ENCODE measurements at places on chromosomes 3 and 15. TPM values are rescaled to one million over a fixed set of nuclear protein-coding genes. Genes with fewer than 3 reads are reported as not detected.

DNA sequence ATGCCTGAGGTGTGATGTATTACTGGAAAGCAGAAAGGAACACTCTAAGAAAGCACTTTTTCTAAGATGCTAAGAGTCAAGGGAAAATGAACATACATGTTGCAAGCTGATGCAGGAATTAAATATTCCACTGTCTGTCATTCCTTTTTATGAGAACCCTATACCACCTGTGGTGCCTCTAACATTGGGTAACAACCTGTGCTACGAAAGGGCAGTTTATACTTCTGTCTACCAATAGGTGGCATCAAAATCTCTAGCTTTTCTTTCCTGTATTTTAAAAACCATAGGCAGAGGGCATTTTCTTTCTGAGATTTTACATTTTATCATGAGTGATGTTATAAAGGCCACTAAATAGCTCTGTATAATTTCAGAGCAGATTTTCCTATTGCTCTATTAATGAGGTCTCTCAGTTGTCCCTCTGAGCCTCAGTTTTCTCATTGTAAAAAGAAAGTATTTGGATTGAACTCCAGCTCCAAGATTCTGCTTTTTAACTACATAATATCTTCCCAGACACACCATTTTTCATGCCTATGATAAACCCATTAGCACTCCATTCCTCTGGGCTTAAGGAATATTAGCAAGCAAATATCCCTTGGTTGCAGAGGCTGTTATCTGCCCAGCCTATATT lies 3.5 kb upstream of the CPNE4 start:
- DNase-seq, result peak; percentile 43

DNA sequence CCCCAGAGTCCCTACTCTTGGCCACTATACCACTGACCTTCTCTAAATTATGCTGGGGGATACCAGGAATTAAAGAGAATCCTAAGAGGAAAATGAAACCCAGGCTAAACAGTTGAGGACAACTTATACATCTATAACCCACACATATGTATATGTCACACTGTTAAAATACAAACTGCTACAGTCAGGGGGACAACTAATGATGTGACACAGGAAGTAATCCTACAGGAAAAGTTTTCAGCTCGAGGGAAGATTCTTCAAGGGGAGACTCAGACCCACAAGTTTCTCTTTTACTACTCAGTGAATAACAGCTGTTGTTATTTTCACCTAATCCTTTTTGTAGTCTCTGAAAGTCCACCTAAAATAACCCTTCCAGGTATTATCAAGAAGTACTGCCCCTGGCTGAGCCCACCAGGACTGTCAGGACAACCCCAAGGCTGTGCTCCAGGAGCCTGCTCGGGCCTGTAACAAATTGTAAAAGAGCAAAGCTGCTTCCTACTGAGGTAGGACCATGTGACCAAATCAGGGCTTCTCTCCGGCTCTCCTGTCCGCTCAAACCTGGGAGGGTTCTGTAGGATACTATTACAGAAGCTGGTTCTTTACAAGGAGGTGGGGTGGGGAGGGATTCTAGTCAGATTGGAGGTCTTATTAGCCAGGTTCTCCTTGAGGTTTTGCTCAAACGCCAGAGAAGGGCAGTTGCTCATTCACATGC lies 91.6 kb downstream of the SRGAP3 start:
- DNase-seq, result no peak

DNA sequence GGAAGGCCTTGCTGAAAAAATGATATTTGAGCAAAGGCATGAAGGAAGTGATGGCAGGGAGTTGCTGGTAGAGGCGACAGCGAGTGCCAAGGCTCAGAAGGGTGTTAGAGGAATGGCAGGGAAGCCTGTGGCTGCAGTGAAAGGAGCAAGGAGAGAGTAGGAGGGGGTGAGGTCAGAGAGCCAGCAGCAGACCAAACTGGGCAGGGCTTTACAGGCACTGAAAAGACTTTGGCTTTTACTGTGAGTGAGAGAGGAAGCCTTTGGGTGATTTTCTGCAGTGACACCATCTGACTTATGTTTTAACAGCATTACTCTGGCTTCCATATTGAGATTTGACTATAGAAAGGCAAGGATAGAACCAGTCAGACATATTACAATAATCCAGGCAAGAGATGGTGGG lies 11.4 kb downstream of the TICRR start:
- DNase-seq, result no peak

- DNase-seq, result no peak
Observed at GRCh38 chr3:150082898-150083654, 112.4 kb upstream of the PFN2 start.

- no peak for DNase-seq
Observed at GRCh38 chr15:91930092-91930491, 76.6 kb downstream of the SLCO3A1 start.

- DNase-seq, result no peak
Observed at GRCh38 chr3:63179862-63180522, 98.1 kb upstream of the SYNPR start.

DNA sequence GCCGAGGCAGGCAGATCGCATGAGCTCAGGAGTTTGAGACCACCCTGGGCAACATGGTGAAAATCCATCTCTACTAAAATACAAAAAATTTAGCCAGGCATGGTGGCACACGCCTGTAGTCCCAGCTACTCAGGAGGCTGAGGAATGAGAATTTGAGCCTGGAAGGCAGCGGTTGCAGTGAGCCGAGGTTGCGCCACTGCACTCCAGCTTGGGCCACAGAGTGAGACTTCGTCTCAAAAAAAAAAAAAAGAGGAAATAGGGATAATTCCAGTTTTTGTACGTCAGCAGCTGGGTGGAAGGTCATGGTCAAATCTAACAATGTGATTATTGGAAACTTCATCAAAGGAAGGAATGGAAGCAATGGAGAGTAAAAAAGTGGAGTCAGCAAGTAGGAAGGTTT lies 3.1 kb downstream of the CMC1 start:
- no peak for DNase-seq

DNA sequence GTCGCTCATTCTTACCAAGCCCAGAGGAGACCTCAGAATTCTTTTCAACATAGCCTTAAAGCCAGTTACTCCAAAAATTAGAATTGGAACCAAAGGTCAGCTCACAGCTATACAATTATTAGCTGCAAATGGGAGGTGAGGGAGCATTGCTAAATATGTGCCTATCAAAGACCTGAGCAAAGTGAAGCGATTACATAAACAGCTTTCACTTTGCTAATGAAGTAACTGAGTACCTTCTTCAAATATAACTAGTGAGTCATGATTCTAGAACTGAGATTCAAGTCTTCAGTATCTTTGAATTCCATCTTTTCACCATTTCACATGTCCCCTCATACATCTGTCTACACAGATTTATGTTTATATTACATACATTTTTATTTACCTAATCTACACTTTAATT lies 122.6 kb downstream of the P2RY1 start:
- DNase-seq, result no peak

- DNase-seq, result no peak
Observed at GRCh38 chr15:99656205-99656604, 77.0 kb downstream of the LYSMD4 start.

GRCh38 chr3:139480585-139480984 lies 4.3 kb upstream of the RBP2 start:
- no peak for DNase-seq

DNA sequence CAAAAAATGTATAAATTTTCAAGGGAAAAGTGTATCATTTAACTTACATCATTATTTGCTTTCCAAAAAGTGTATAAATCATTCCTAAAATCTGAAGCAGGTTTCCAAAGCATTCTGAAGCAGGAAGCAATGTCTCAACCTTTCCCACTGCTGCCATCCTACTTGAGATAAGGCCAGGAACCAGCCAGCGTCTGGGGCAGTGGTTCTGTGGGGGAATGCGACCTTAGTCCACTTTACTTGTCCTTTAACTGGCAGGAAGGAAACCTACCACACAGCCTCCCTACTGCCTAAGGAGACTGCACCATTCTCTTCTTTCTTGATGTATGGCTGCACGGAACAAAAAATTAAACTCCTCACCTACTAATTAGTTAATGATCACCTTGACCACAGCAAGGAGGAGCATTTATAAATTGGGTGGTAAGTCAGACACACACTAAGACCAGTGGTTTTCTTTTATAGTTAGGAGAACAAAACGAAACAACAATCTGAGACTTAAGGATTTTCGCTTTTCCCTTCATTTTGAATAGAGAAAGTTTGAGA lies 3.7 kb downstream of the SORD start:
- DNase-seq, result no peak

DNA sequence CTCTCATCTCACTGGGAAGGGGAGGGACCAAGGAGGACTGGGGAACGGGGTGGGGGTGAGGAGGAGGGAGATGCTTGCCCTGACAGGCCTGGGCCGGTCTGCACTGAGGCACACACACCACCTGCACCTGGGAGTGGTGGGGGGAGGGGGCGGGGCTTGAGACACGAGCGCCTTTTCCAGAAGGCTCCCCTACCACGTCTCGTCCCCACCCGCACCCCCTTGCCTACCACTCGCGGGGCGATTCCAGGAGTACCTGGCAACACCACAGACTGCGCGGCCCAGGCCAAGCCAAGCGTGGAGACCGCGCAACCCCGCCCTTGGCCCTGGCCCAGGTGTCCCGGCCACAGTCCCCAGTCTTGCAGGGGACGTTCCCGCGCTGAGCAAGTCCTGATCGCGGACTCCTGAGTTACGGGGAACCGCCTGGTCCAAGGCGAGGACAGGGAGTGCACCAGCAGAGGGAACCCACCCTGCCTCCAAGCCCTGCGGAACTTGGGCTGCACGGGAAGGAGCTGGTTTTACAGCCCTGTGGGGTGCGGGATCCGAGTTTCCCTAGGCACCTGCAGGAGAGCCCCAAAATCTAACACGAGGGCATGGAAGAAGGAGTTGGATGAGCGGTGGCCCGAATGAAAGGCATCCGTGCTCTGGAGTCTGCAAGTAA lies 68.1 kb upstream of the SH3GL3 start:
- no peak for DNase-seq

- DNase-seq, result no peak
Observed at GRCh38 chr3:30154853-30155252, 451.5 kb upstream of the TGFBR2 start.

DNA sequence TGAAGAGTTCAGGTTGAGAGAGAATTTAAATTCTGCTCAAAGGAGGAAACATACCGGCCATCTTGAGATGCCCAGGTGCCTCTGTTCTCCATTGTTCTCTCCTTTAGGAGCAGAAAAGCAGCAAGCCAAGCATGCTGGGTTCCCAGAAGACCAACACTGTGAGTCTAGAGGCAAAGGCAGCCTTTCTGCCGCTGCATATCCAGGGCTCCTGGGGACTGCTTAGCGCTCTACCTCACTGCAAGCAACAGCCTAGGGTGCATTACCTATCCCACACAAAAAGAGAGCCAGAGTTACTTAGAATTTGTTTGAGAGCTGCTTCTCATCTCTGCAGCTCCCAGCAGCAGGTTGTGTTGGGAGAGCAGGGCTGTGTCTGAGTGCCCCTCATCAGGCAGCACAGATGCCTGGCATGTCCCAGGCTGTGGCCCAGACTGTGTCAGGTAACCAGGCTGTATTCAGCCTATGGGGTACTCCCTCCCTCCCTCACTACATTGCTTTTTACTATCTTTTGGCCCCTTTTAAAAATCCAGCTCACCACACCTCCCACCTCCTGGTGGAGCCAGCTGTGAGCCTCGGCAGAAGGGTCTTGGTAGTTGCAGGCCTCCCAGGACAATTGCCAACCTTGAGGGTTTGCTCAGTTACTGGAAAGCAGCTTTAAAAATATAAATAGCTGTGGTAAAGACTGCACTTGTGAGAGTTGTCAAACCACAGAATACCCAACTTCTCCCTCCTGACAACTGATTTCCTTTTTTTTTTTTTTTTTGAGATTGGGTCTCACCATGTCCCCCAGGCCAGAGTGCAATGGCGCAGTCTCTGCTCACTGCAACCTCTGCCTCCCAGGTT lies 30.2 kb downstream of the BCL2L10 start:
- peak; percentile 50 for DNase-seq

DNA sequence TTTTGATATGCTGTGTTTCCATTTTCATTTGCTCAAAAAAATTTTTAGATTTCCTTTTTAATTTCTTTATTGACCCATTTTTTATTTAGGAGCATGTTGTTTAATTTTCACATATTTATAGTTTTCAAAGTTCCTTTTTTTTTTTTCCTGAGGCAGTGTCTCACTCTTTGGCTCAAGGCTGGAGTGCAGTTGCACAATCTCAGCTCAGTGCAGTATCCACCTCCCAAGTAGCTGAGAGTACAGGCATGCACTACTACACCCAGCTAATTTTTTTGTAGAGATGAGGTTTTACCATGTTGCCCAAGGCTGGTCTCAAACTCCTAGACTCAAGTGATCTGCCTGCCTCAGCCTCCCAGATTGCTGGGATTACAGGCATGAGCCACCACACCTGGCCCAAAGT lies 36.2 kb downstream of the PFN2 start:
- DNase-seq, result peak; percentile 90

DNA sequence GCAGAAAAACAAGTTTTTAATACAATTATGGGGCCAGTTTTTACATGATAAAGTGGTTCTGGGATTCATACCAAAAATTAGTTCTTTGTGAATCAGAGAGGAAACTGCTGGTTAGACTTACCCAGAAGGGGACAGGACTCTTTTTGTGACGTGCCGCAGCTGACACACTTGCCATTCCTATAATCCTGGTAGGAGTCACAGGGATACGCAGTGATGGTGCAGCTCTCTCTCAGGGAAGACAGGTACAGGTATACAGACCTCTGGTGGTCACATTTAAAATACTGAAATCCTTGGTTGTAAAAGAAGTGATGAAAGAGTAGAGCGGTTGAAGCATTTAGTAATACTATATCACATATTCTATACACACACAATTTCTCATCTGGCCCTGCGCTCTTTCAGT lies 20.2 kb upstream of the TMEM41A start:
- DNase-seq, result no peak

GRCh38 chr3:176208915-176209314 lies 988.4 kb downstream of the TBL1XR1 start:
- no peak for DNase-seq

DNA sequence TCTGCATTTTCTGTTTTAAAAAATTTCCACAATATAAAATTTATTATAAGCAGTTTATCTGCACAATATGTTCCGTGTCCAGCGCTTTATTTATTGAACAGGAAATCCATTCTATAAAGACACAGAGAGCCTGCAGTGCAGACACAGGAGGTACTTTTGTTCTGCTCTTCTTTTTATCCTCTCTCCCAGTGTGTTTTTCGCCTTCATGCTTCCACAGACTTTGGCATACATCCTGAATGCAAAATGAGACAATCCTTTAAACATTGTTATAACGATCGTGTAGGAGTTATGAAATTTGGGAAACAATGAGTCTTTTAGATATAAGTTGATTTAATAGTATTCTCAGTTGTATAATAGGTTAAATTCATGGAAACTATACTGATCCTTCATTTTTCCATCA lies 749.2 kb downstream of the NAALADL2 start:
- DNase-seq, result no peak

The BLOC1S6 gene
- total RNA-seq, result 105 TPM

The APOD gene
- total RNA-seq, result 2.9 TPM

The THPO gene
- total RNA-seq, result 0.49 TPM

The SMAD6 gene
- 27.2 TPM for total RNA-seq

The RPP25 gene
- total RNA-seq, result 4.1 TPM

The CCDC39 gene
- total RNA-seq, result 0.27 TPM

The GOLGA6D gene
- not detected for total RNA-seq

The TRPM1 gene
- not detected for total RNA-seq

The LMAN1L gene
- not detected for total RNA-seq

The GABRB3 gene
- total RNA-seq, result 2.2 TPM

The KNG1 gene
- total RNA-seq, result not detected

All from fibroblast of the aortic adventitia (primary cell).